Mucosa of descending colon (tissue), 3 donors: ENCODE measurements at places on chromosomes 5 and 9. TPM values are rescaled to one million over a fixed set of nuclear protein-coding genes. Genes with fewer than 3 reads are reported as not detected.
A peak's percentile ranks its signal among the peaks of the same experiment; 100 is the strongest.

GRCh38 chr9:135100241-135100681 lies 12.8 kb downstream of the OLFM1 start:
- no peak for DNase-seq

DNA sequence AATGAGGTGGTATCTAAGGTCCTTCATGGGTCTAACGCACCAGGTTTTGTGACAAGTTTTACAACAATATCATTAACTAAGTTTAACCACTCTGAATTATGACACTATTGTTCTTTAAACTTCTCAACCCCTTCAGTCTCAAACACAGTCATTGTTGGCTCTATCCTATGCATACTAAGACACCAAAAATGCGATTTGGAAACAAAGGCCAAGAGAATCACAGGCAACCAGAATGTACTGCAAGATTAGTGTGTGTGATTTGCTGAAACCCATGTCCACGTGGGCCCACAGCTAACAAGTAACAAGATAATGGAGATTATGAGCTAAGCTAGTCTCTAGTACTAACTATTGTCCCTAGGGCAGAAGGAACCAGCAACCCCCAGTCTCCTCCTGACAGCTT lies 142.2 kb upstream of the RANBP3L start:
- DNase-seq: no peak

DNA sequence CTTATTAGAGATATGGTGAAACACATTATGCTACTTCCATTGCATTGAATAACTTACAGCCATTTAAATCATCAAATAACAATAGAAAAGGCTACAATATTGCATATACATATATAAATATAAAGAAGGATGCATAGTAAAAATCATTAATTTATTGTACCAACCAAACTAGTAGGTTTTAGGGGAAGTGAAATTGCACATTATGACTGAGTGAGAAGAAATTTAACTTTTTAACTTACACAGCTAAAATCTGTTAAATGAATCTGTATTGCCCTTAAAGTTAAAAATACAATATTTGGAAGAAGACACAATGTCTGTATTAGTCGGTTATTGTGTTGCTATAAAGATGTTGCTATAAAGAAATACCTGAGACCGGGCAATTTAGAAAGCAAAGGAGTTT lies 2073.7 kb upstream of the ACO1 start:
- no peak for DNase-seq

GRCh38 chr9:123127512-123128075 lies 94.1 kb downstream of the GPR21 start:
- no peak for DNase-seq

- DNase-seq: no peak
Observed at GRCh38 chr5:169339869-169340268, 38.9 kb upstream of the SLIT3 start.

DNA sequence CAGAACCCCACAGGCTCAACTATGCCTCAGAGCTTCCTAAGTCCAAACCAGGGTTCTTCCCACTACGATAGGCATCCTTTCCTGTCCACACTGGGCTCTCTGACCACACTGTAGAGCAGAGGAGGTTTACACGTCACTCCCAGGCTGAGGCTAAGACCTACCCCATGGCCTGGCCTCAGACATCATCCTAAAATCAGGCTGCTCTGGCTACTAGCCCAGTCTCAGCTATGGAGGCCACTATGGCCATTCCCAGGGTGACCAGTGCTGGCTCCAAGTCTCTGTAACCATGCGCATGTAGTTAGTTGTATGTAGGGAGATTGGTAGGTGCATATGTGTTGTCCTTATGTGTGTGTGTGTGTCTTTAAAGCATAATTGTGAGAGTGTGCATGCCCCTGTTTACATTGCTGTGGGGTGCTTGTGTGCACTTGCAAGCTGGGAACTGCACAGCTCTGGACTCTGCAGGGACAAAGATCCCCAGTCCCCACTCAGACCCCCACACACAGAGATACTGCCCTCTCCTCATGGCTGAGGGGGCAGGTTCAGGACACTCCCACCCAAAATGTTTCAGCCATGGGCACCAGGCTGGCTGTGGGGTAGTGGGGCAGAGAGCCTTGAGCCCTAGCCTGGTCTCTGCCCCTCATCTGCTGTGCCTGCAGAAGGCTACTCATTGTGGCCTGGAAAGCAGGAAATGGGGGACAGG lies 12.3 kb downstream of the PDLIM4 start:
- DNase-seq: no peak

DNA sequence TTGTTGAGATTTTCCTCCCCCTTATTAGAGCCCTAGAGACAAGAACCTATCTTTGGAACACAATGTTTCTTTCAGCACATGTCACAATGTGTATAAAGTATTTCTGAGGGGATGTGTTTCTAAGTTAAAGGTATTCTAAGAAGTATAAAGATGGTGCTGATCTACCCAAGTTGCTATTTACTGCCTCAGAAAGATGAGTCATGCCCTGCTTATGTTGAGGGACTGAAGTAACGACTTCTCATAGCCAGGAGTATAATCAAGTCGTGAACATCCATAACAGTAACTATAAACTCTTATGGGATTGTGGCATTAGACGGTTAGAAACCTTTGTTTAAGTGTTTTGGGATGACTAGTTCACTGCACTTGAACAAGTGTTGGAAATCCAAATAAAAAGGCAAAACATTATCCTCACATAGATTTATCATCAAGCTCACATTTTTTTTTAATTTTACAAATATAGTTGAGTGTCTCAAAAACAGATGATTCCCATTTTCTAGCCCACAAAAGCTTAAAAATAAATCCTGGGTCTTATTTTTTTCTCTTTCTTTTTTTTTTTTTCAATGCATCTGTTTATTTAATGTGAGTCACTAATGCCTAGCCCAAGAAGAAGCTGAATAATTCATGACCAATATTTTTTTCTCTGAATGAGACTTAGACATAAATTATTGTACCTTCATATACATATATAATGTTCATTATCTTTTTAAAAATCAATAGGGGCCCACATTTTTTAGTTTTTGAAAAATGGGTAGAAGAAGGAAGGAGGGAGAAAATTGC lies 12.2 kb upstream of the TMEM252 start:
- no peak for DNase-seq

- peak; percentile 26 for DNase-seq
Observed at GRCh38 chr5:30401479-30402058, 791.9 kb upstream of the CDH6 start.

DNA sequence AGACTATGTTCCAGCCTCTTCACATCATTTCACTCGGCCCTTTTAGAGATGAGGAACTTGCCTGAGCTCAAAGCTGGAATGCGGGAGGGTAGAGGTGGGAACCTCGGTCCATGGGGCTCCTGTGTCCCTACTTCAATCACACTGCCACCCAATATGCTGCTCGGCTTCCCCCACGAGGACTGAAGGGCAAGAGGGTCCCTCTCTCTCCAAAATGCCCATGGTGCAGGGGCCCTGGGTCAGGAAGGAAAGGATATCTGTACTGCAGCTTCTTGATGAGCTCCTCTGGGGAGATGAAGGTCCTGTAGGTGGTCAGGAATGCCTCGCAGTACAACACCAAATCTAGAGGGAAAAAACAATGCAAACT lies 46.5 kb downstream of the PRRT1B start:
- DNase-seq: no peak

GRCh38 chr5:55327281-55327680 lies 19.5 kb downstream of the MTREX start:
- DNase-seq: no peak

DNA sequence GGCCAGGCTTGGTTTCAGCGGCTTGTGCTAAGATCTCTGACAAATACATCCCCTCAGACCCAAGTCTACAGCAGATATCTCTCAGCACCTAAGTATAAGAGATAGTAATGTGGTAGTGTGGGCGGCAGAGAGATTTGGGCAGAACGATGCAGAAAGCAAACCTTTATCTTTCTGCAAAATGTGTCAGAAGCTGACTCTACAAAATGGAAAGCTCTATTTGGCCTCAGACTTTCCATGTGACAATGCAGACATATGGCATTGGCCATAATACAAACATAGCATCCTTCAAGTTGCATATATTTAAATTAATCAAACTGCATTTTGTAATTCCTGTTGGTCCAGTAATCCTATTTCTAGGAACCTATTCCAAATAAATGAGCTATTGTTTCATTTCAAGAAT lies 102.5 kb upstream of the RAI14 start:
- DNase-seq: no peak

GRCh38 chr5:132371603-132371994 lies 2.1 kb downstream of the SLC22A5 start:
- DNase-seq: no peak

DNA sequence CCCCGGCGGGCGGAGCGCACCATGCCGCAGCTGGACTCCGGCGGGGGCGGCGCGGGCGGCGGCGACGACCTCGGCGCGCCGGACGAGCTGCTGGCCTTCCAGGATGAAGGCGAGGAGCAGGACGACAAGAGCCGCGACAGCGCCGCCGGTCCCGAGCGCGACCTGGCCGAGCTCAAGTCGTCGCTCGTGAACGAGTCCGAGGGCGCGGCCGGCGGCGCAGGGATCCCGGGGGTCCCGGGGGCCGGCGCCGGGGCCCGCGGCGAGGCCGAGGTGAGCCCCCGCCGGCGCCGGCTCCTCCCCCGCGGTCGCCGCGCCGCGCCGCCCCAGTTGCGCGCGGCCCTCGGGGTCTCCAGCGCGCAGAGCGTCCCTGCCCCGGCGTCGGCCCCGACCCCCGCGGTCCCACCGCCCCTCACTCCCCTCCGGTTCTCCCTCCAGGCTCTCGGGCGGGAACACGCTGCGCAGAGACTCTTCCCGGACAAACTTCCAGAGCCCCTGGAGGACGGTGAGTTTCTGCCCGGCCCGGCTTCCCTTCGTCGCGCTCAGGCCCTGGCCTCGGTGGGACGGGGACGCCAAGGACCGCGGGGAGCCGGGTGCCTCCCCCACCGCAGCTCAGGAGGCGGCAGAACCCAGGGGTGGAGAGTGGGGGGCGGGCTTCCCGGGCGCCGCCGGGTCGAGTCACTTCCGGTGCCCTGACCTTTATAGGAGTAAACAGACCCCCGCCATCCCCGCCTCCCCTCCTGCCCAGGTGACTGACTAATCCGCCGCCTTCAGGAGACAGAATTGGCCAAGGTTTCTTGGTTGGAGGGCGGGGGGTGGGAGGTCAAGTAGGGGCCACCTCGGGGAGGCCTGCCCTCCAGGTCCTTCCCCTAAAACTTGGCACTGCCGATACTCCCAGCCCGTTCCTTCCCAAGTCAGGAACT lies 665 bp downstream of the TCF7 start:
- DNase-seq: peak; percentile 65

- no peak for DNase-seq
Observed at GRCh38 chr5:122730456-122730855, 44.4 kb upstream of the SNX2 start.

- DNase-seq: no peak
Observed at GRCh38 chr5:107302441-107302840, 368.3 kb downstream of the EFNA5 start.

- DNase-seq: peak; percentile 65
Observed at GRCh38 chr5:71482132-71482531, 26.7 kb downstream of the BDP1 start.

DNA sequence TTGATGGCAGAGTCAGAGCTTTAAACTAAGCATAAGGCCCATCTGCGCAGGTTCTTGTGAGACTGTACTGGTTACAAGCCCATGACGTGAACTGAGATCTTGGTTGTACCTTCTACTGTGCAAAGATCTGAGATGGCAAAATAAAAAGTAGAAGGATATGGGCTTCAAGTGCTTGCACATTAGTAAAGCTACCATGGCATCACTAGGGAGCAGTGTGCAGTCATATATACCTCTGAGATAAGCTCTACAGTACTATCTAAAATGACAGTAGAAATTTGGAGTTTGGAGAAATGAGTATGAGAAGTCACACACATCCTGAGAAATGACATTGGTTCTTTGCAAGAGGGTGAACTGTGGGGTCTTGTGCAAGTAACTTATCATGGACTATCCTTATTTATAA lies 408.2 kb upstream of the PRR16 start:
- DNase-seq: no peak

GRCh38 chr5:75510417-75510835 lies 1.0 kb downstream of the CERT1 start:
- no peak for DNase-seq

DNA sequence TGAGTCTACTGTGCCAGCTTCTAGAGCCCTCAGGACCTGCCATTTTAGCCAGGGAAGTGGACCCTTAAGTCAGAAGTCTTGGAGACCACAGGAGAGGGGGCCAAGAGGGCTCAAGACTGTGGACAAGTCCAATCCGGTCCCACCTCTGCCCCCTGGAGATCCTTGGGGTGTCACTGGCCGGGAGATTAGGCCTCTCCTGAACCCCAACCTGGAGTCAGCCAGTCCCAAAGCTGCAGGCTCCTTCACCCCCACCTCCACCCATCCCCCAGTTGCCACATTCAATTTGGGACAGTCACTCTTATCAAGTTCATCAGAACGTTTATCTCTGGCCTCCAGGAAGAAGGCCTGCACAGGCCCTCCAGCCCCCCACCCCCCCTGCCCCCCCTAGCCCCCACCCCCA lies 290 bp downstream of the SLC23A1 start:
- DNase-seq: peak; percentile 52

GRCh38 chr5:73155271-73156222 lies 17.4 kb upstream of the TMEM174 start:
- DNase-seq: no peak

GRCh38 chr5:116646611-116647289 lies 72.1 kb upstream of the SEMA6A start:
- DNase-seq: no peak

DNA sequence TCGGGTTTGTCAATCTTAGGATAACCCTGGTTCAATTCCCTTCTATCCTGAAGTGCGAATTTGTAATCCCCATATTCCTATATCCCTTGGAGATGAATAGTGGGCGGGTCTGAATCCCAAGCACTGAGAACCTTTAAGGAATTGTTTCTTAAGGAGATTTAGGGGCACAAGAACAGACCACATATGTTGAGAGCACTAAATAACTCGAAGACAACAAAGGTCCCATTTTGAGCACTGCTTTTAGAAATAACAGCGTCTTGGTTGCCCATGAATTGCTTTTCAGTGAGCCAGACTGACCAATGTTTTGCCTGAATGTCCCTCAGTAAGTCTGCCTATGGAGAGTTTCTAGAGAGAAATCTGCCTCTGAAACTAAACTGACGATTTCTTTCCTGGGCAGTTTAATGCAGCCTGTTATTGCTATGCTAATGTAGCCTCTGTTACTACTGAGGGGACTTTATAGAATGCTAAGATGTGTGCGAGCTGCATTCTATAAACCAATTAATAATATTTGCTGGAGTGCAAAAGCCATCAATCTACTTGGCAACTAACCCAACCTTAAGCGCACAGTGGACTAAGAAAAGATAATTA lies 445.0 kb upstream of the DMAC1 start:
- DNase-seq: no peak

The TMEM252 gene
- total RNA-seq: not detected

The PRR16 gene
- total RNA-seq: 1.9 TPM

The PCA3 gene
- total RNA-seq: not detected

The ANKRD31 gene
- 0.14 TPM for total RNA-seq

The STRBP gene
- total RNA-seq: 39.8 TPM

The MAMDC4 gene
- total RNA-seq: 18.5 TPM

The ADAMTS6 gene
- total RNA-seq: 3.6 TPM

The NRARP gene
- total RNA-seq: 61.4 TPM

The MYMK gene
- total RNA-seq: not detected

The STPG3 gene
- not detected for total RNA-seq
